Epithelial cell of proximal tubule (primary cell): ENCODE measurements at places on chromosomes 2 and 18. TPM values are rescaled to one million over a fixed set of nuclear protein-coding genes. Genes with fewer than 3 reads are reported as not detected.

GRCh38 chr18:68436485-68436884 is 278.4 kb downstream of the TMX3 start:
- DNase-seq: no peak

- DNase-seq: no peak
Measured at GRCh38 chr18:3875961-3876360, 426.0 kb downstream of the TGIF1 start.

DNA sequence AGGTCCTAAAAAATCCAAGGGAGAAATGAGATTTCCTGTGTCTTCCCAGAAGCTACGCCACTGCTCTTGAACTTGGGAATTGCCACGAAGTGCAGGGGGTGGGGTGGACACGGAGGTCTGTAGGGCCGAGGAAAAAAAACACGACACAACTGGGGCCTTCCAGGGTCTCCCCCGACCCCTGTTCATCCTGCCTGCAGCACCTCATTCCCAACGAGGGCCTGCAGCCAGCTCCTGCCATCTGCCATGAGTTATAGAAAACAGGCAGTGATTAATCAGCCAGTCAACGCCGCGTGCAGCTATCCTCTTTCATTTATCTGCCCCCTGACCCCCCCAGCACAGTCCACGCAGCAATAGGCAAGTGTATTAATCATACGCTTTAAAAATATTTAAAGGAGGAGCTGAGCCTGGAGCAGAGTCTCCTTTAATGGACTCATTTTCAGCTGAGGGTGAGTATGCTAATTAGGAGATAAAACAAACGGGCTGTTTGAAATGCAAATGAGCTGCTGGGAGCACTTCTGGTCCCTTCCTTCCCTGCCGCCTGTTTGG is 209.9 kb downstream of the TFCP2L1 start:
- DNase-seq: peak; percentile 77

Gene TUBA3E
- not detected in 2 replicates for total RNA-seq

- no peak for DNase-seq
Measured at GRCh38 chr18:10563886-10564285, 38.1 kb downstream of the NAPG start.

Gene EVA1A
- total RNA-seq: 53.7 and 67.0 TPM in 2 replicates

DNA sequence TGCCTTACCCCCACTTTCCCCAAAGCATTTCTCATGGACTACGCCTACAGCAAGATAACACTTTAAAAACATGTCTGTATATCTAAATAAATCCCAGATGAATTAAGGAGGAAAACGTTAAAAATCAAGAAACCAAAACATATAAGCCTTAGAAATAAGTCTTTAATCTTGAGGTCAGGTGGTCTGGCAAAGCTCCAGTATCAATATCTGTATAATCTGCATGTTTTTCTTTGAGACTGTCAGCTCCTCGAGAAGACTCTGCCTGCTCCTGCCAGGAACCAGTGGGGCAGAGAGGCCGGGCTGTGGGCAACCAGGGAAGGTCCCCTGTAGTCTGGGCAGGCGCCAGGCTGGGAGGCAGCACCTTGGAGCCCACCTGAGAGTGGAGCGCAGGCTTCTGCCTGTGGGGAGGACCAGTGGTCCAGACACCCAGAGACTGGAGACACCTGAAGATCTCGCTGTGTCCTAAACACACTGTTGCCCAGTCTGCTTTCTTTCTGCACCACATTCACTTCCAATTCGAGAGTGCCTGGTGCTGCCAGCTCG is 291.0 kb upstream of the SOX11 start:
- DNase-seq: no peak

Gene KLHL29
- 7.7 and 12.0 TPM in 2 replicates for total RNA-seq

DNA sequence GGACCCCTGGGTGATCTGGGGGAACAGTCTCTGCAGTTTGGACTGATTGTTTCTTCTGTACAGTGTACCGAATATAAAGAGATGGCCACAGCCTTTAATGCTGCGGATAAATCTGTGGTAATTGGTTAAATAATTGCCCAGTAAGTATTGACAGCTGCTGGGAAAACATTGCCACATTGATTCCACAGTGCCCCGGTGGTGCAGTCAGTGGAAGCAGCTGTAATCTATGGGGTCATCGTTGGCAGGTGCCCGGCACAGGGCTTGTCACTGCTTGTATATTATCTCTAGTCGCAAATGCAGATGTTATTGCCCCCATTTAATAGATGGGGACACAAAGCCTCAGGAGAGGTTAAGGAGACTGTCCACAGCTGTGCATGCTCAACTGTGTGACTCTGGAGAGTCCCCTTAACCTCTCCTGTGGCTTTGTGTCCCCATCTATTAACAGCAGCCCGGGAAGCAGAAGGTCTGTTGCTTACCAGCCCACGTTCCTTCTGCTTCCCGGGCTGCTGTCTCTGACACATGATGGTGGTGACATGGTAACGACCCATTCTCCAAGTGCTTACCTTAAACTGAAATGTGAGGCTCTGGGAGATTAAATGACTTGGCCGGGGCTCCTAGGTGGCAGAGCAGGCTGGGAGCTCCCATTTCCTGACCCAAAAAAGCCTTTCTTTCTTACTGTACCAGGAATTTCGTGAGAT is 76.9 kb downstream of the NCK2 start:
- no peak for DNase-seq

- DNase-seq: no peak
Measured at GRCh38 chr2:8615576-8616281, 66.1 kb upstream of the ID2 start.

Gene SMAD7
- total RNA-seq: 17.4 and 30.4 TPM in 2 replicates

DNA sequence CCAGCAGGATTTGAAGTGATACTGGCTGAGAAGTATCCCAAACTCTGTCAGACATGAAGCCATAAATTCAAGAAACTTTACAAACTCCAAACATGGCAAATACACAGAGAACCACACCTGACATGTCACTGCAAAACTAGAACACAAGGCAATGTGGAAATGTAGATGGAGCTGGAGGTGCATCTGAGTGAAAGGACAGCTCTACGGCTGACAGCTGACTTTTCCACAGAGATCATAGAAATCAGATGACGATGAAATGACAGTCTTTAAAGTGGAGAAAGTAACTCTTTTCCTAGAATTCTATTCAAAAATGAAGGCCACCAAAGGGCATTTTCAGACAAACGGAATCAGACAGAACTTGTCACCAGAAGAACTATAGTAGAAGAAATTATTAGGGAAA is 97.5 kb downstream of the LDLRAD4 start:
- DNase-seq: no peak

DNA sequence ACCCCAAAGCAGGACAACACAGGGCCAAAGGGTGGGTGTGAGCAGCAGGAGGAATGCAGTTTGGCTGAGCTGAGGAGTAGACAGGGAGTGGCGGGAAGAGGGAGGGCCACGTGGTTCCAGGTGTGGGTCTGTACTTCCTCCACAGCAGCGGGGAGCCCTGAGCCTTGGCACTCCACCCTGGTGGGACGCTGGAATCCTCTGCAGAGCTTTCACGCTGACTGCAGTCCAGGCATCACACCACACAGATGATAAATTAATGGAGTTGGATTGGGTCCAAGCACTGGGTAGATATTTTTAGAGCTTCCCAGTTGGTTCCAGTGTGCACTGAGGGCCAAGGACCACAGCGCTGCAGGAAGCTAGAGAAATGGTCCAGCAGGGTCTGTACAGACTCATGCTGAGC is 67.0 kb upstream of the TMEM200C start:
- DNase-seq: no peak

DNA sequence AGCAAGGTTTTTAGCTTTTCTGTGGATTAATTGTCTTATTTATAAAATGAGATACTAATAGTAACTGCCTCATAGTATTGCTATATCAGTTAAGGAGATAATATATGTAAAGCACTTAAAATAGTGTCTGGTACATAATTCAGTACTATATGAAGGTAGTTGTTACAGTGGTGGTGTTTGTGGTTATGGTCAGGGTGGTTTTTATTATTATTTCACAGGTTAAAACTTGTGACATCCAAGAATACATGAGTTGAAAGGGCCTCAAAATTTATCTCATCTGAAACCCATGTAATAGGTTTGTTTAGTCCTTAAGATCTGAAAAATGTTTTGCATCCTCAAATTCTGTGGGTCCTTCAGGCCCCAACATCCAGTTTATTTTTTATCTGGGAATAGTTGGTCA is 369.5 kb upstream of the LRATD1 start:
- no peak for DNase-seq

- no peak for DNase-seq
Measured at GRCh38 chr2:177622521-177622920, 229.9 kb downstream of the AGPS start.

Gene NMUR1
- total RNA-seq: not detected in 2 replicates

DNA sequence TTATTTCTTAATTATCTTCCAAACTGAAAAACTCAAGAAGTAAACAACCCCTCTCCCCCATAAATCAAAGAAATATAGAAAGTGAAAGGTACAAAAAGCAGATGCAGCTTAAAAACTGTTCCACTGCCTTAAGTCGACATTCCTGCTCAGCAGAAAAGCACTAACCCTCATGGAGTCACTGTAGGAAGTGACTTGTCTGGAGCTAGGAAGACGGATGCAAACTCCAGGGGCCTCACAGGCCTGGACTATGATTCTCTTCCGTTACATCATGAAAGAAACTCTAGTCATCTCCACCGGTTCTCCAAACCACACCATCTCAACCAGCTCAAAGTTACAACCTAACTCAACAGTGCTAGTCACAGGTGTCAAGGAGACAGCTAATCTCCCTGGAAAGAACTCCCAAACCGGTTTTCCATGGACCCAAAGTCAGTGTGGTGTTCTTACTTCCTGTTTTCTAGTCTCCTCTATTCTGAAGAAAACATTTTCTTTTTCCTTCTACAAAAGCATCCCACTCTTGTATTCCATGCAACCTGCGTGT is 128.4 kb downstream of the PIEZO2 start:
- no peak for DNase-seq

DNA sequence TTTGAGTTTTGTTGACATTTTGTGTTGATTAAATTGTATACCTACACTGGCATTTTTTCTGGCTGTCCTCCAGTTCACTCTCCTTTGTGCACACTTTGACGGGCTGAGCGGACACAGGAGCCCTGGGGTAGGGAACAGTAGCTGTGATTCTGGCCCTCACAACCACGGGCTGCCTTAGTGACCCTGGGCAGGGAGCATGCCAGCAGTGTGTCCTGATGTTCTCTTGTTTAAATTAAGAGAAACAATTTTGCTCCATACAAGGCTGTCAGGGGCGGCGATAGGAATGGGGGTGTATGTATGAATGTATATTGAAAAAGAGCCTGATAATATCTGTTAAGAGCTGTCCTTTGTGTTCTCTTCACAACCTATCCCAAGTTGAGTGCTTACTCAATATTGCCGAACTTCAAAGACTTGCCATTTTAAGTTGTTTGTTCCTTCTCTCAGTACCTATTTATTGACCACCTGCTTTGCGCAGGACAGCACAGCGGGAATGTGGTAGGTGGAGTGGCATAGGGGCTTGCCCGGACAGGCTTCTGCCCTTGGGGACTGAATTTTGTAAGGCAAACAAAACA is 103.7 kb upstream of the EML6 start:
- no peak for DNase-seq

DNA sequence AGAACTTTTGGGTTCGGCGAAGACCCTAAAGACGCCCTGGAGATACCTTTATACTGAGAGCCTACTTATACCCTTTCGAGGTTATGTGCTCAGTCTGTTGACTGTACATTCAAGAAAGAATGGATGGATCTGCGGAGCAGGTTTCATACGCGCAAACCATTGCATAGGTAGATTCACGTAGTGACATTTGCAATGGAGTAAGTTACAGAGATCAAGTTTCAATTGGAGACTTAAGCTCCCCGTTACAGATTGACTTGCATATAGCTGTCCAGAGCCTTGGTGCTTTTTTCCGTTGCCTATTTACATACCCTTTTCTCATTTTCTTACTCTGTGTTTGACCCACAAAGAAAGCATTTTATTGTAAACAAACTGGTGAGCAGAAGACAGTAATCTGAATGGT is 923 bp downstream of the PSMD1 start:
- DNase-seq: no peak

Gene UGT1A3
- not detected in 2 replicates for total RNA-seq

- no peak for DNase-seq
Measured at GRCh38 chr2:29528891-29529520, 392.4 kb downstream of the ALK start.

DNA sequence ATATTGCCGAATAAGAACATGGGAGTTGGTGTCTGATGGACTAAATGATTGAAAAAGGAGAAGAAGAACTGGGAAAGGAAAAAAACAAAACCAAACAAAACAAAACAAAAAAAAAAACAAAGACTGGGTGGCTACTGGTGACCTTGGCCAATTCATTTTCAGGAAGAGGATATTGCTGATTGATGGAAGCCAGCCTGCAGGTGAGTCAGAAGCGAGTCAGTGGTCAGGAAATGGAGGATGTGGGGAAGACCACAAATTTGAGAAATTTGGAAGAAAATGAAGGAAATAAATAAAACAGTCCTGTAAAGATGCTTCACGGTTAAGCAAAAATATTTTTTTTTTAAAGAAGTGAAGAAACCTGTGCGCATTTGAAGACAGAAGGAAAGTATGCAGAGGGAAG is 296.9 kb downstream of the ZNF521 start:
- no peak for DNase-seq

GRCh38 chr2:67845621-67846369 is 217.0 kb downstream of the C1D start:
- DNase-seq: no peak

Gene SERPINB11
- total RNA-seq: not detected in 2 replicates

- DNase-seq: no peak
Measured at GRCh38 chr2:36680012-36680411, 16.5 kb upstream of the VIT start.

Gene AMER3
- total RNA-seq: not detected in 2 replicates

DNA sequence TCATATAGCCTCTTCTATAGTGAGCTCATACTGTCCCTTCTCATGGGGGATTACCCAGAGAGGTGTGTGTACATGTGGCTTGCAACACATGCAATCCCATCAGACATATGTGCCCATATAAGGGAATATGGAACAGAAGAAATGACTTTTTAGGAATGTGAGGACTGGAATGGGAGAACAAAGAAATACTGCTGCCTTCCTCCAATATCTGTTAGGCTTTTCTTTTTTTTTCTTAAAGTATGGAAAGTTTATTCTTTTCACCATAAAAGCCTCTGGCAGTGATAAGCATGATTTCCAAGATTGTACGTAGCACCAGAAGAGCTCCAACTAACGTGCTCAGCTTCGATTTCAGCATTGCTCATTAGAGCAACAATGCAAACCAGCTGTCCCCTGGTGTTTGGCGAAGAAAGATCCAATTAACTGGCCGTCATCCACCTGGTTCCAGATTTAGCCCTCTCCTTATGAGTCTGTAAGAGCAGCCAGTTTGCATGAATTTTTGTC is 113.6 kb downstream of the ADCYAP1 start:
- DNase-seq: no peak

Gene ASB18
- total RNA-seq: not detected in 2 replicates

- DNase-seq: no peak
Measured at GRCh38 chr2:187421519-187421918, 26.5 kb downstream of the CALCRL start.

- no peak for DNase-seq
Measured at GRCh38 chr2:50922506-50922905, 109.4 kb downstream of the NRXN1 start.

- DNase-seq: no peak
Measured at GRCh38 chr2:17476830-17477229, 41.4 kb downstream of the RAD51AP2 start.

Gene SERPINB12
- not detected in 2 replicates for total RNA-seq
